ENCODE measurements at places on chromosomes 6 and 20.

- no peak for DNase-seq
These were observed 655.0 kb downstream of the QKI start for GRCh38 chr6:164069350-164069990.

GRCh38 chr6:165231581-165232561 is 77.5 kb downstream of the C6orf118 start:
- DNase-seq, result no peak

GRCh38 chr20:10686356-10687133 is 12.7 kb upstream of the JAG1 start:
- no peak for DNase-seq

DNA sequence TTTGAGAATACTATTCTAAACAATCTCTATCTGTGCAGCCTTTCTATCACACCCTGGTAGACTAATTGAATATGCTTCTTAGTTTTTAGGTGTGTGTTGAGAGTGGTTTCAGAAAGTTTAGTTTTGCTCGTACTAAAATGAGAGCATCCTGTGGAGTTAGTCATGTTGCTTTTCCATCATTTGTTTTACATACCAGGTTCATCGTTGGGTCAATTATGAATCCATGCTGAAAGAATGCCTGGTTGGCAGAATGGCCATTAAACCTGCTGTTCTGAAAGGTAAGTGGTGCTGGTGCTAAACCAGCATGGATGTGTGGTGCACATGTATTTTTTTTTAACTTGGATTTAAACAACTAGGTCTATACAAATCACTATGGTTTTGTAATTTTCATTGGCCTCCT is 49.3 kb downstream of the CYB5R4 start:
- DNase-seq, result no peak

GRCh38 chr6:112150363-112150762 is 63.0 kb downstream of the FAM229B start:
- no peak for DNase-seq

DNA sequence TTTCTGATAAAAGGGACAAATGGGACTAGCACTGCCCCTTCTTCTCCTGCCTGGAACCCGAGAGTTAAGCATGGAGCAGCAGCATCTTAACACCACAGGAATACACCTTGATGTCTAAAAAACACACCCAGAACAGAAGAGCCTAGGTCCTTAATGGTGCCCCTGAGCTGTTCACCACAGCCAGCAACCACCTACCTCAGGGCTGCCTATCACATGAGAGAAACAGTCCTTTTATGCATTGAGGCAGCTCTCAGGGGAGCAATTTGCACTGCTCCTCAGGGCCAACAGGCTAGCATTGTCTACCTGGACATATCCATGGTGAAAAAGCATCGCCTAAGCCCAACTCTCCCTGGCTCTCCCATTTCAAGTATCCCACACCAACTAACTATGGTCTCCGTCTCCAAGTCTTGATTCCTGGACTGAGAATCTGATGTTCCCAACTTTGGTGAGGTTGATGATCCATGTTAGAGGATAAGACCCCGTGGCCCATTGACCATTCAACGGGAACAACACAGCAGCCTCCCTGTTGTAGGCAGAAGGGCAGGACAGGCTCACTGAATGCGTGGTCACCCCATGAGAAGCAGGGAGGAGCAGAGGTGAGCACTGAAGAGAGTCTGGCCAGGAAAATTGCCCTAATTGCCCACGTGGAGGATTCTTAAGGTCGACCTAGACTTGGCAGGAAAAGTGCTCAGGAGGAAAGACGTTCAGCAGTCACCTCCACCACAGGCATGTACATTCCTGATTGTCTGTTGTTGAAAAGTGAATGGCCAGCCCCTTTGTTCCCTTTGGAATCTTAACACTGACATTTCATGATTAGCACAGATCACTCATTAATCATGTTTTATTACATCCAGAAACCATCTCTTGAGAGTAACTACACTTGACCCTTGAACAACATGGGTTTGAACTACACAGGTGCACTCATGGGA is 4.2 kb upstream of the APMAP start:
- no peak for DNase-seq

DNA sequence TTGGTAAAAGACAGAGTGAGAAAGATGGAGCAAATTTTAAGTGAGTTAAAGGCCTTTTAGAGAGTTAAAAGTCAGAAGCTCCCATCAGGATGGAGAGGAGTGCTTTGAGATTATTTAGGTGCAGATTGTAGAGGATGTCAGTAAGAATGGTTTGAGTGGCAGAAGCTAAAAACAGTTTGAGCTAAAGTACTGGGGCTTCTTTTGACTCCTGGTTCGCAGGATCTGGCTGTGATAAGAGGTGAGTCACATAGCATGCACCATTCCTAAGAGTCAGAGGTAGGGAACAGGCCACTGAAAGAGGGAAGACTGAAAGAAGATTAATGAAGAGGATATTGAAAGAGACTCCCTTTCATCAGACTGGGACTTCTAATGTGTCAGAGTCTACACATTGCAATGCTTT is 1047.9 kb upstream of the MAP3K7 start:
- DNase-seq, result no peak

All from activated CD4-positive, alpha-beta T cell treated with anti-CD3 and anti-CD28 coated beads for 4 hours (primary cell).